Bronchial epithelial cell (primary cell): ENCODE measurements at places on chromosomes 3 and 15.
A peak's percentile ranks its signal among the peaks of the same experiment; 100 is the strongest.

- DNase-seq = no peak
These were observed 66.3 kb upstream of the IQSEC1 start for GRCh38 chr3:13139471-13140065.

DNA sequence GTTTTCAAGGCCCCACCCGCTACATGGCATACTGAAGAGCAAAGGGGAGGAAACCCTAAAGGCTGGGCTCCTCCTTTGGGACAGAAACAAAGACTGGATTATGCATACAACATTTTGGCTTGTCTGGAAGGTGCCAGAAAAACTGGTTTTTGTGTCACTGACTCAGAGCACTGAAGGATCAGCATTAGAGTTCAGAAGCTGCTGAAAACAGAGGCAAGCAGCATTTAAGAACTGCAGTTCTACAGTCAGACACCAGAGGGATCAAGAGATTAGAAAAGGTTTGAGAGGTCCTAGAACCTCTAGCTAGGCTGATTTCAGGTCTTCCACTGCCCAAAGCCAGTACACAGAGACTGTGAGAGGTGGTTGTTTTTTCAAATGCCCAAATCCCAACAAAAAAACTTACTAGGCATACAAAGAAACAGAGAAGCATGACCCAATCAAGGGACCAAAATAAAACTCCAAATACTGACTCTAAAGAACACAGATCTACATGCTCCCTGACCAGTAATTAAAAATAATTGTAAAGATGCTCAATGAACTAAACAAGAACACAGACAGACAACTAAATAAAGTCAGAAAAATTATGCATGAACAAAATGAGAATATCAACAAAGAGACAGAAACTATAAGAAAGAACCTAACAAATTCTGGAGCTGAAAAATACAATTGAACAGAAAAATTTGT lies 91.2 kb downstream of the SENP2 start:
- DNase-seq = peak; percentile 96

DNA sequence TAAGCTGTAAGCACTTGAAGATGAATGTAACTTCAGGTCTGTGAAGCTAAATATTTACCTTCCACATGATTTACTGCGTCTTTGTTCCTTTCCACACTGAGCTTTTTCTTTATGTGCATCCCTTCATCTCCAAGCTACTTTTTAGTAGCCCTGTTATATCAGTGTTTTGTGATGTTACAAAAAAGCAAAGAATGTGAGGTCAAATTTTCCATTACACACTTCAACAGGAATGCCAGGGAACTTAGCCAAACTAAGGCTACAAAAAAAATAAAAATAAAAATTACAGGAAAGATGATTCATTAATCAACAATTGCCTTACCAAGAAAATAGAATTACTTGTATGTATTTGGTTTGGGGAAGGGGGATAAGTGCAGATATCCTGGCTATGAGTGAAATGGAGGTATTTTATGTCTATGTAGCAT lies 73.0 kb downstream of the FILIP1L start:
- DNase-seq = peak; percentile 88

DNA sequence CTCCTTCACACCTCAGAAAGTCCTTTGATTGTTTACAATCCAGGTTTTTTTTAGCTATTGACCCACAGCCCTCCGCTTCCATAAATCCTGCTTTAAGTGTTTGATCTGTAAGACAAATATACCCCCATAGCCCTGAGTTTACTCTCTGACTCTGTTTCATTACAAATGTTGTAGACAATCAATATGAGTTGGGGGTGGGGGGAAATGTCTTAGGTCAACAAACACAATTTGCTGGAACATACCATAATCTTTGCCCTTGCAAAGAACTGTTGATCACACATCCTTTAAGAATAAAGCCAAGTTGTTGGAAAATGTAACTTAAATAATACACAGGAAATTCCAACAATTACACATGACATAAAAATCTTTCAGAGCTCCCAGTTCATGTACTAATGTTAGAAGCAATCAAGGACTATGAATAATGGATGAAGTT lies 301.8 kb upstream of the SEMA6D start:
- peak; percentile 27 for DNase-seq

- peak; percentile 79 for DNase-seq
These were observed 63.0 kb downstream of the CHSY1 start for GRCh38 chr15:101188637-101189408.

- peak; percentile 45 for DNase-seq
These were observed 3.0 kb downstream of the SLC51A start for GRCh38 chr3:196219194-196219969.

GRCh38 chr15:42136513-42136912 lies 19.9 kb downstream of the PLA2G4F start:
- no peak for DNase-seq

DNA sequence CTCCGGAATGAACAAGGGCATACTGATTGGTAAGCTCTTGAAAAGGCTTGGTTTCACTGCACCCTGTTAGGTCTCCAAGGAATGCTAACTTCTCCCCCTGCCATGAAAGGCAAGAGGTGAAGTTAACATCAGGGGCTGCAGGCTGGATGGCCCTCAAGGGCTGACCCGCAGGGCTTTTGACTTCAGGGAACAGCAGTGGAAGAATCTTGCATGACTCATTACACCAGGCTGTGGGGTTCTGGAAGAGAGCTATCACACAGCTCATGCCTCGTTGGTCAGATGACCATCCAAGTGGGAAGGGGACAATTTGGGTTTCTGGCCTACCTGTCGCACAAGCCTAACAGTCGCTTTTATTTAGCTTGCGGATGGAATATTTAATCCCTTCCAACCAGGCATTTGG lies 23.6 kb upstream of the ATG7 start:
- no peak for DNase-seq

- DNase-seq = peak; percentile 52
These were observed 3.5 kb upstream of the CPNE4 start for GRCh38 chr3:132038198-132038825.

- no peak for DNase-seq
These were observed 22.1 kb downstream of the CLEC3B start for GRCh38 chr3:45048244-45048643.

GRCh38 chr3:114558271-114558670 lies 264.4 kb downstream of the TIGIT start:
- DNase-seq = peak; percentile 26

GRCh38 chr3:13069495-13069894 lies 3.7 kb downstream of the IQSEC1 start:
- no peak for DNase-seq

DNA sequence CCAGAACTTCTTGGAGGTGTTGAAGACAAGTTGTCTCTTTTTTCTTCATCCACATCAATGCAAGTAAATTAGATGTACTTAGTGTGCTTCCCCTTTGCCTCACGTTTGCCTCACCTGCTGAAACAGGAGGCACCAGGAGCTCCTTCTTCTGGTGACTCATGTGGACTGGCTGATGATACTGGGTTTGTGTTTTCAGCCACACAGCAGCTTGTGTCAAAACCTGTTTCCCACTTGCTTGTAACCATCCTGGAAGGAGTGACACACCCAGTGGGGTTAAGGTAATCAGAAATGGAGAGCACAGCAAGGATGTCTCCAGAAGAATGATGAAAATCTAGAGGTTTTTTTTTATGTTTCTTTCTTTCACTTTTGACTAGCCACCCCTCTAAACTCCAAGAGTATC lies 143.3 kb upstream of the RBMS3 start:
- peak; percentile 77 for DNase-seq

GRCh38 chr3:57756528-57757401 lies 656 bp downstream of the SLMAP start:
- DNase-seq = peak; percentile 63

- DNase-seq = peak; percentile 28
These were observed 406 bp upstream of the MPI start for GRCh38 chr15:74889390-74889882.
